ENCODE measurements at places on chromosomes 13 and 19.

DNA sequence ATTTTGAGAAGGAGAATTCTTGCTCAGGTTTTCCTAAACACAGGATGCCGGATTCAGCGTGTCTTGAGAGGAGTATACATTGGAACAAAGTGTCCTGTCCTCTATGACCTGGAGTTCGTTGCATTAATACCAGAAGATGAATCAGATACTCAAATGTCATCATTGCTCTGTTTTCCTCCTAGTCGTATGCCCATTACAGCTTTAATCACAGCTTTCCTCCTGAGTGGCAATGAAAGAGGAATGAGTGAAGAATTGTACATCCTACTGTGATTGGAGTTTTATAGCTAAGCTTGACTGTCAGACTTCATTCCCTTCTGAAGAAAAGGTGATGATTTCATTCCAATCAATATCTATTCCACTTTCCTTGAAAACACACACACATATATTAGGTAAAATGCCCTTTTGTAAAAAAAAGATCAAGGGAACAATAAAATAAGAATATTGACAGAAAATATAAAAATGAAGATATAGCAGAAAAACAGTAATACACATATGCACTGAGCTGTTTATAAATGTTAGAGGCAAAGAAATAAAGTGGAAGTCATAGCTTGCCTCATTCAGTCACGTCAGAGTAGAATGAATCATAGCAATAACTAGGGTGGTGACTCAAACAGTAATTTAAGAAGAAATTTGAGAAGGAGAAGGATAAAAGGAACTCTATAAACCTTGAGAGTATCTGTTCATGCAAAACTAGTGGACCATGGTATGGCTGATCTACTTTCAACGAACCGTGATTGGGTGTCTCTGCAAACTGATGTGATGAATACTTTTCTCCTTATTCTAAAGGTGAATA is 501.5 kb downstream of the SUCLA2 start:
- no peak for DNase-seq

DNA sequence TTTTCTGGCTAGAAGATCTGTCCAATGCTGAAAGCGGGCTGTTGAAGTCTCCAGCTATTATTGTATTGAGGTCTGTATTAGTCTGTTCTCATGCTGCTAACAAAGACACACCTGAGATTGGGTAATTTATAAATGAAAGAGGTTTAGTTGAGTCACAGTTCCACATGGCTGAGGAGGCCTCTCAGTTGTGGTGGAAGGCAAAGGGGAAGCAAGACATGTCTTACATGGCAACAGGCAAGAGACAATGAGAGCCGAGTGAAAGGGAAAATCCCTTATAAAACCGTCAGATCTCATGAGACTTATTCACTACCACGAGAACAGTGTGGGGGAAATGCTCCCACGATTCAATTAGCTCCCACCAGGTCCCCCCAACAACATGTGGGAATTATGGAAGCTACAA is 980.4 kb downstream of the SLITRK5 start:
- no peak for DNase-seq

- DNase-seq = peak; percentile 99
Observed at GRCh38 chr19:7636691-7637373, at the start of gene STXBP2. STXBP2 (plus strand) TSS chr19:7637110; CDS start chr19:7637150, 40 bp downstream.

DNA sequence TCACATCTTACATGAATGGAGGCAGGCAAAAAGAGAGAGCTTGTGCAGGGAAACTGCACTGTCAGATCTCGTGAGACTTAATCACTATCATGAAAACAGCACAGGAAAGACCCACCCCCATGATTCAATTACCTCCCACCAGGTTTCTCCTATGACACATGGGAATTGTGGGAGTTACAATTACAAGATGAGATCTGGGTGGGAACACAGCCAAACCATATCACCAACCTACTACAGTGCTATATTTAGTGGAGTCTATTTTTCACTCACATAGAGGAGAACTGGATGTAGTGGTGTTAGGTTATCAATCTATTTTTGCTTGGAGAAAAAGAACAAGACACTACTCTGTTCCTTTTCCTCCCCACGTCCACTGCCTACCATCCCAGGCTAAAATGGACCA is 276.6 kb downstream of the KCTD12 start:
- DNase-seq = no peak

DNA sequence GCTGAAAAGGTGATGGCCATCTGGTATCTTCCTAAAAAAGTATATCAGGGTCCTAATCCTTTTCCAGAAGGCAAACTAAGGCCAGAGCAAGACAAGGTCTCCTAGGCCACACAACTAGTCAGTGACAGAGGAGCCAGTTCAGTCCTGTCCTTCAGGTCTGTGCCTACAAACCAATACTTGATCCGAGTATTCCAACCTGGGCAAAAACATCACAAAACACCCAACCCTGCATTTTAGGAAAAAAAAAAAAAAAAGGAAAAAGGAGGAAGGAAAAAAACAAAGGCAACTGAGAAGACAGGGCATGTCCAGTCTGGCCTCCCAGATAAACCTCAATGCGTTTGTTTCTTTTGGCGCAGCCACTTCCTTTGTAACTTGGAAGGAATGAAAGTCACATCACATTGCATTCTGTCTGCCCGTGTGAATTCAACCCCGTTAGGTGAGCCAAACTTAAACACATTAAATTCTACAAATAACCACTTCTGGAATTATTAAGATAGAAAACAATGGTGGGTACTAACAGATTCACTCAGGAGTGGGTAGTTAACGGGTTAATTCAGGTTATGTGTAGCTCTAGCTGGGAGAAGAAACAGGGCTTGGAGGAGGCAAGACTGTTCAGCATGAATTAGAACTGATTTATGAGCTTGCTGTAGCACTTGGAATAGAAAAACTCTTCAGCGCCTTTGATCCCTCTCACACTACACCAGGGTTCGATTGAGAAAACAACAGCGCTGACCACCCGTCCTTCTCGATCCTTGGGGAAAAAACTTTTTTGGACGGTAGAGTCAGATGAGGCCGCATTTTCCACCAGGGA is 43.0 kb upstream of the HNRNPA1L2 start:
- no peak for DNase-seq

DNA sequence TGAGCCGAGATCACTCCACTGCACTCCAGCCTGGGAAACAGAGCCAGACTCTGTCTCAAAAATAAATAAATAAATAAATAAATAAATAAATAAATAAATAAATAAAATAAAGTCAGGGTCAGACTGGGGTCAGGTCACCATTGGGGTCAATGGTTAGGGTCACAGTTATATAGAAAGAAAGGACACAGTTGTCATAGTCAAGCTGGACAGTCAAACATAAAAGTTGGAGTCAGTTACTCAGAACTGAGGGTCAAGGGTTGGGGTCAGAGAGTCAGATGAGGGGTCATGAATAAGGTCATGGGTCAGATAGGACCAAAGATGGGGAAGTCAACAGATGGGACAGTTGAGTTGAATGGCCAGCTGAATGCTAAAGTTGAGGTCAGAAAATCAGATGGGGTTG is 16.7 kb upstream of the EPOR start:
- DNase-seq = no peak

- no peak for DNase-seq
Observed at GRCh38 chr13:22017226-22017625, 346.4 kb downstream of the FGF9 start.

DNA sequence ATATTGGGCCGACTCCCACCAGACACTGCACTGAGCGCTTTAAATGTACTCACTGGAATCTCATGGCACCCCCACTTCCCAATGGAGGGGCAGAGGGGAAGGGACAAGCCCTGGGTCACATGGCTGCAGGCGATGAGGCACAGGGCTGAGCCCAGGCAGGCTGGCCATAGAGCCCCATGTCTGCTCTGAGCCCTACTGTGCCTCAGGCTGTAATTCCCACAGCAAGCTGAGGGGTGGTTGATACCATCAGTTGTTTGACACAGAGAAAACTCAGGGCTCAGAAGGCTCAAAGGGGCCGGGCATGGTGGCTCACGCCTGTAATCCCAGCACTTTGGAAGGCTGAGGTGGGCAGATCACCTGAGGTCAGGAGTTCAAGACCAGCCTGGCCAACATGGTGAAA is 25.1 kb downstream of the RFX1 start:
- no peak for DNase-seq
